Kidney epithelial cell (primary cell): ENCODE measurements at places on chromosomes 5 and 9. TPM values are rescaled to one million over a fixed set of nuclear protein-coding genes. Genes with fewer than 3 reads are reported as not detected.

DNA sequence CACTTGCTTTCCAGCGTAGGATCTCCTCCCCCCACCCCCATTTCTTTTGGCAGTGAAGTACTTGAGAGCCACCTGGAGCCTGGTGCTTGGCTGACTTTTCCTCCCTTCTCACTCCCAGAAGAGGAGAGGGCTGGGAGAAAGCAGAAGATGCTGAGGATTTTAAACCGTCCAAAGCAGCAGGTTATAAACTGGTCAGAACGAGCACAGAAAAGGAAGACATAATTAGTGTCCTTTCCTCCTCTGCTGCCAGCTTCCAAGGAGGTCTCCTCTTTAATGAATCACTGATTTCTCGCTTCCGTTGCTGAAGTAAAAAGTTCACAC, 563 bp upstream of the FGF10 start:
- DNase-seq = no peak

- DNase-seq = peak; percentile 48
These were observed 133.3 kb downstream of the GCNT1 start for GRCh38 chr9:76592091-76592973.

DNA sequence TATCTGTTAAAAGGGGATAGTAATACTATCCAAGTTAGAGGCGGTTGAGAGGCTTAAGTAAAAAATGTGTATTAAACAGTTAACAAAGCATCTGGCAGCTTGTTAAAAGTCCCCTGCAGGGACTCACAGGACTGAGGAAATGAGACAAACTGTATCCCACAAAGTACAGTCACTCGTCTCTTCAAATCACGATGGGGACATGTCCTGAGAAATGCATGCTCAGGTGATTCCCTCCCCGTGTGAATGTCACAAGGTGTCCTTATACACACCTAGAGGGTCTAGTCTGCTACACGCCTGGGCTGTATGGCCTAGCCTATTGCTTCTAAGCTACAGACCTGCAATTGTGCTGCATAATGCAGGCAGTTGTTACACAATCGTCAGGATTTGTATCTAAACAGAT, 237.0 kb downstream of the IRX2 start:
- DNase-seq = no peak

GRCh38 chr9:135385793-135386192, 93.8 kb upstream of the PPP1R26 start:
- DNase-seq = no peak

DNA sequence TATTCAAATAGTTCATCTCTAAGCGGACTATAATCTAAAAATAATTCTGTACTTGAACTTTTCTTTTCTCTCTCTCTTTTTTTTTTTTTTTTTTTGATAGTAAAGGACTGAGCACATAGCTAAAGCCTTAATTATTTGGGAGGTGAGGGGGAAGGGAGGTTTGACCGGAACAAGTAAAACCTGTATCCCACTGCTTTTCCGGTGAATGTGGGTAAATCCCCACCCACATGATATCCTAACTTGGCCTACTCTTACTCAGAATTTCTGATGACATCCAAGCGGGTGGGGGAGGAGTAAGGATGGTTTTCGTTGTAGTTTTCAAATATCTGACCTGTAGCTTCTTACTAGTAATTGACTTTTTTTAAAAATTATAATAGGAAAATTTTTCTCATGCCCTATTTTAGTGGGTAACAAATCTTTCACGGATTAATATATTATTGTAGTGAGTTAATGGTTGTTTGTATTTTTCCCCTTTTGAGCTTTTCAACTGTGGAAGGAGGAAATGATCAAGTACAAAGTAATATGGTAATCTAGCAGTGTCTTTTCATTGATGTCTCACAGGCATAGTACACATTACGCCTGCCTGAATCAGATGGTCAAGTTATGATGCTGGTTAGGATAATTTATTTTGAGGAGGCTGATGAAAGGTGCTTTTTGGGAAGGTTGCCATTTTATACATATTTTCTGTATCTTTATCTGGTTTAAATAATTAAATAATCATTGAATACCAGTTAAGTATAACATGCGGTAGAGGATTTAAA, 2.2 kb upstream of the ELL2 start:
- DNase-seq = no peak

GRCh38 chr9:4590430-4591122, 71.5 kb upstream of the PLPP6 start:
- DNase-seq = no peak

GRCh38 chr5:135964670-135965320, 10.0 kb upstream of the LECT2 start:
- DNase-seq = no peak

GRCh38 chr5:147393874-147394672, 115.8 kb downstream of the DPYSL3 start:
- no peak for DNase-seq

DNA sequence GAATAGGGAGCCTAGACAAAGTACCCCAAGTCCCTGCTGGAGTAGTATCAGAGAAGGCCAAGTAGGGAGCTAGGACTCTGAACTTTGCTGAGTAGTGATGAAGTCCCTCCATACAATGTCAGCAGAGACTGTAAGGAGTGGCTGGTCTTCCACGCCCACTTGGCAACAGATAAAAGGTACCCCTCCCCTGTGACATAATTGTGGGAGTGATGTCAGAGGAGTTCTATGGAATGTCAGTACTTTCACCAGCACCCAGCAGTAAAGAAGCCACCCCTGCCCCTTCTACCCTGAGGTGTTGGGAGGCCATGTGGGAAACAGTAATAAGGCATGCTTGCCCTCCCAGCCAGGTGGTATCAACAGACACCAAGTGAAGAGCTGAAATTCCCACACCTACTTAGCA, 143.9 kb downstream of the SLIT3 start:
- no peak for DNase-seq

DNA sequence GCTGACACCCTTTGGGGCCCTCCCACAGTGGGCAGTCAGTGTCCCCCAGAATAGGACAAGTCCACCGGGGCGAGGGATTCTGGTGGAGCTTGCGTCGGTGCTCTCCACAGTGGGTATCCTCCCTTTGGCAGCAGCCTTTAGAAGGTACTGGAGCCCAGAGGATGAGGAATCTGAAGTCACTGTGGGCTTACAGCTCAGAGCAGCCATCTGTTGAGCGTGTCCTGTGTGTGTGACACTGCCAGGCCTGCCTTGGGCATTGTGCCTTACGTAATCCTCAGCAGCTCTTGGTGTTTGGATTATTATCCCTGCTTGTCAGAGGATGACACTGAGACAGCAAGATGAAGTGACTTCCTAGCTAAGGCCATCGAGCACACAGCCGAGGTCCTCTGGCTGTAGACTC, 12.6 kb downstream of the URM1 start:
- DNase-seq = no peak

DNA sequence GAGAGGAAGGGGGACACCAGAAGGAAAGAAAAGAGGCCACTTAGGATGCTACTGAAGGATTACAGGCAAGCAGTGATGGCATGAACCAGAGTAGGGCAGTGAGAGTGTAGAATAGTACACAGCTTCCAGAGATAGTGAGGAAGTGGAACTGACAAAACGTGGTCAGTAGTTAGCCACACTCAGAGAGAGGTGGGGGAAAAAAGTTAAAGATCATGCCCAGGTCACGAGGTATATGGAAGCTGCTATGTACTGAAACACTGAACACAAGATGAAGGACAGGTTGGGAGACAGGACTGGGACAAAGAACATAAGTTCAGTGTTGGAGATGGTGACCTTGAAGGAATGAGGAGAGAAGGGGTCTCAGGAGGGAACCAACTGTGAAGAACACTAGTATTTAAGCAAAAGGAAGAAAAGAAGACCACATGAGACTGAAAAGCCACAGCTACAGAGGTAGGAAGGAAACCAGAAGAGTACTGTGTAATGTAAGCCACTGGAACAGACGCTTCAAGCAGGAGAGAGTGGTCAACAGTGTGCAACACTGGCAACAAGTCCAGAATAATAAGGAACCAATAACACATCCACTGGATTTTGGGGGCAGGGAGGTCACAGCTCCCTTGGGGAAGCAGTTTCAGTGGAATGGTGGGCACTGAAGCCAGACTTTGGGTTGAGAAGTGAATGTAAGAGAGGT, 45.5 kb downstream of the ELL2 start:
- DNase-seq = no peak

DNA sequence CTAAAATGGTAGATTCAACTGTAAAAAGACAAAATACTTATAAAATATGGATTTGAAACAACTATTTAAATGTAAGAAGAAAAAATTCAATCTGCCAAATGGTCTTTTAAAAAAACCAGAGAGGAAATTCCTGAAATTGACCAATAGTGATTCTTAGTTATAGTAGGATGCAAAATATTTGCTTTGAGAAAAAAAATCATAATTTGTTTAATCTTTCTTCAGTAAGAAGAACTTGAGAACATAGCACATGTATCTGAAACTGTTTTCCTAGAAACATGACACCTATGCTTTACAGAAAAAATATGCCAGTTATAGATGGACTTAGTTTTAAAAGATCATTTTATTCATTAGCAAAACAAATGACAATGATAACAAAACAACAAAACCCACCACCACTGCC, 186.9 kb upstream of the CD180 start:
- DNase-seq = no peak

- peak; percentile 75 for DNase-seq
These were observed 60.1 kb upstream of the ZNF608 start for GRCh38 chr5:124806373-124807077.

DNA sequence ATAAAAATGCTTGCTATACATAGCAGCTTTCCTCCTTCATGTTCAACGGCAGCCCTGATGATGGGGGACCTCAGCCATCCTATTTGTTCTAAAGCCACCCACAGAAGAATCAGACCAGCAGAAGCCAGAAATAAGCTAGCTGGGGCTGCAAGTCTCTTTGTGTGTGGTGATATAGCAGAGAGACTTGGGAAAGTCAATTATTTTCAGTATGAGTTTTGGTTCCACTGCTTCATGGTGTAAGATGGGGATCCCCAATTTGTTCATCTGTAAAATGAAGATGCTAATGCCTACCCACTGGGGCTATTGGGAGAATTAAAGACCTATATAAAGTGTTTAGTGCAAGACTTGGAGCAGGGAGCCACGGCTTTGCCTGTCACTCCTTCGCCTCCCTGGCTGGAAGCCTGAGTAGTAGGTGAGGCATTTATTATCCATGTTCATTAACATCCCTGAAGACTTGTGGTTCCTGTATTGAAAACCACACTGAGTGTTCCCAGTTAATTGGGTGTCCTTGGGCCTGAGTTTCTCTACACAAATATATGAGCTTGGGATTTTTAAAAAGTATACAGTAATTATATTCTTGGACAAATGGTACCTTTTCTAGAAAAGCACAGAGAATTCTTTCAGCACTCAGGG, 210.1 kb upstream of the SLC24A2 start:
- no peak for DNase-seq

GRCh38 chr5:158754018-158754514, 345.6 kb downstream of the EBF1 start:
- peak; percentile 12 for DNase-seq

DNA sequence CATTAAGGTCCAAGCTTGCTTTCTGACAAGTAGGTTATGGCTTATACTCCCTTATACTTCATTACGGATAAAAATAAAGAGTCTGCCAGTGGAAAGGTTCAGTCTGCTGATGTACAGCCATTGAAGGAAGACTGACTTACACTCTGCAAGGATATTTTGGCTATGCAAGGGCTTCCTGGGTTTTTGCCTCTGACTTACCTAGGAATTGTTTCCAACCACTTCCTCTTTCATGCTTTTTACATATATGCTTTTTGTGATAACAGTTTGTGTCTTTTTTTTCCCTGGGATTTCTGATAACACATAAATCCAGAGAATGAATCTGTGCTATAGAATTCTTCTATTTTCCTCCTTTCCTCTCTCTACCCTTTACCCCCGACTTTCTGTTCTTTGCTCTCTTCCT, 16.8 kb downstream of the ISOC1 start:
- DNase-seq = no peak

GRCh38 chr5:36692791-36693763, 86.7 kb downstream of the SLC1A3 start:
- DNase-seq = no peak

GRCh38 chr9:84379740-84380139, 39.2 kb upstream of the SLC28A3 start:
- no peak for DNase-seq

- DNase-seq = no peak
These were observed 113.9 kb downstream of the FGF1 start for GRCh38 chr5:142572006-142572405.

GRCh38 chr5:18553269-18553668, 919.0 kb downstream of the TAF11L14 start:
- DNase-seq = peak; percentile 69

DNA sequence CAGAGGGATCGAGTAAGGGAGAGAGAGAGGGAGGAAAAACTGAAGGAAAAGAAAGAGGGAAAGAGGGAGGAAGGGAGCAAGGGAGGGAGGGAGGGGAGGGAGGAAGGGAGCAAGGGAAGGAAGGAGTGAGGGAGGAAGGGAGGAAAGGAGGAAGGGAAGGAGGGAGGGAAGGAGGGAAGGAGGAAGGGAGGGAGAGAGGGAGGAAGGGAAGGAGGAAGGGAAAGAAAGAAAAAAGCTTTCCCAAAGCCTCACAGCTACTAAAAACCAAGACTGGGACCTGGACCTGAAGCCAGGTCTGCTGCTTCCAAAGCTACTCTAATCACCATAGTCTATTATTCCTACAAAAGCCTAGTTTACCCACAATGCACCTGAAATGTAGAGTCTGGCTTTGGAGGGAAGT, 259.8 kb upstream of the WWC1 start:
- DNase-seq = no peak

DNA sequence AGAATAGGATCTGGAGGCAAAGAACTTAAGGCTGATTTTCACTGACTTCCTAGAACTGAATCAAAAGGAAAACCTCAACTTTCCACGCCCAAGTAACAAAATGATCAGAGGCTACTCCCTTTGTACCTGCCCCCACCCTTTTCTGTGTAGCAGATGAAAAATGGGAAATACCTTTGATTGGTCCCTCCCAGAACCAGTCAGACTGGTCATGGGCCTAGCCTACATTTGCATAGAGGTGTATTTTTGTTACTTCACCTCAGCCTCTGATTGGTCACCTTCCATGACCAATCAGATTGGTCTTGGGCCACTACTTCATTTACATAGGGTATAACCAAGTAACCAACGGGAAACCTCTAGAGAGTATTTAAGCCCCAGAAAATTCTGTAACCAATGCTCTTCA, 1553.5 kb upstream of the C9orf72 start:
- no peak for DNase-seq

Gene CNTFR
- total RNA-seq = 0.27 and 1.1 TPM in 2 replicates

Gene RNF183
- not detected in 2 replicates for total RNA-seq

Gene GFRA3
- 0.08 TPM in 1 of 2 replicates, not detected in the other for total RNA-seq

Gene DMRTA1
- total RNA-seq = 0.92 and 1.1 TPM in 2 replicates

Gene AFAP1L1
- total RNA-seq = 15.3 and 15.5 TPM in 2 replicates
